Smooth muscle cell of bladder (primary cell): ENCODE measurements at places on chromosomes 2 and 18. TPM values are rescaled to one million over a fixed set of nuclear protein-coding genes. Genes with fewer than 3 reads are reported as not detected.

SULT1C4 gene
- 0.37 TPM in 1 of 2 replicates, not detected in the other for total RNA-seq

ABCG5 gene
- not detected in 2 replicates for total RNA-seq

HOXD3 gene
- total RNA-seq = 0.14 and 0.28 TPM in 2 replicates

CYRIA gene
- 2.8 and 3.7 TPM in 2 replicates for total RNA-seq

DLX2 gene
- not detected in 2 replicates for total RNA-seq

BUB1 gene
- 4.3 and 4.8 TPM in 2 replicates for total RNA-seq

MEIS1 gene
- total RNA-seq = 155 and 304 TPM in 2 replicates

IL1B gene
- 26.3 and 54.3 TPM in 2 replicates for total RNA-seq

VIL1 gene
- total RNA-seq = not detected in 2 replicates

RAB27B gene
- 23.0 and 30.2 TPM in 2 replicates for total RNA-seq

CNNM4 gene
- total RNA-seq = 2.1 and 2.2 TPM in 2 replicates

DSEL gene
- 43.2 and 60.6 TPM in 2 replicates for total RNA-seq

CIB4 gene
- total RNA-seq = not detected in 2 replicates

TMEM163 gene
- total RNA-seq = not detected in 2 replicates

NIFK gene
- 38.5 and 43.9 TPM in 2 replicates for total RNA-seq

DUSP2 gene
- total RNA-seq = 0.28 and 1.8 TPM in 2 replicates

VWA3B gene
- total RNA-seq = under 0.01 and 0.09 TPM in 2 replicates

MYO1B gene
- total RNA-seq = 83.3 and 127 TPM in 2 replicates

FIGN gene
- 0.43 and 0.65 TPM in 2 replicates for total RNA-seq

KCNIP3 gene
- total RNA-seq = 0.57 and 1.0 TPM in 2 replicates

KCNF1 gene
- 0.14 TPM in 1 of 2 replicates, not detected in the other for total RNA-seq

PDE1A gene
- total RNA-seq = 27.2 and 42.4 TPM in 2 replicates

GPR75 gene
- 0.71 and 0.74 TPM in 2 replicates for total RNA-seq

ANKRD30B gene
- under 0.01 and 0.09 TPM in 2 replicates for total RNA-seq

HNMT gene
- total RNA-seq = 84.5 and 172 TPM in 2 replicates

SULT6B1 gene
- total RNA-seq = not detected in 2 replicates

CNGA3 gene
- under 0.01 TPM in 1 of 2 replicates, not detected in the other for total RNA-seq

NR4A2 gene
- 0.09 and 1.00 TPM in 2 replicates for total RNA-seq

C2orf66 gene
- not detected in 2 replicates for total RNA-seq

TMEM127 gene
- total RNA-seq = 11.8 and 17.8 TPM in 2 replicates

ANKRD23 gene
- 1.00 and 1.3 TPM in 2 replicates for total RNA-seq

IL1RN gene
- total RNA-seq = 0.09 and 0.71 TPM in 2 replicates

CRIM1 gene
- 192 and 218 TPM in 2 replicates for total RNA-seq

GCG gene
- total RNA-seq = 0.14 TPM in 1 of 2 replicates, not detected in the other

NETO1 gene
- total RNA-seq = not detected in 2 replicates

KLHL30 gene
- 0.46 and 0.57 TPM in 2 replicates for total RNA-seq

OTX1 gene
- 0.14 and 0.18 TPM in 2 replicates for total RNA-seq

IL1R1 gene
- total RNA-seq = 109 and 193 TPM in 2 replicates

MYCN gene
- not detected in 2 replicates for total RNA-seq

TRIP12 gene
- 213 and 259 TPM in 2 replicates for total RNA-seq

ECEL1 gene
- not detected in 2 replicates for total RNA-seq

PROKR1 gene
- not detected in 2 replicates for total RNA-seq

RAPGEF4 gene
- 0.43 and 1.9 TPM in 2 replicates for total RNA-seq

CGREF1 gene
- total RNA-seq = 7.0 and 8.2 TPM in 2 replicates

SERPINB11 gene
- not detected in 2 replicates for total RNA-seq

CDCA7 gene
- 0.43 and 0.55 TPM in 2 replicates for total RNA-seq

RNF125 gene
- 0.28 TPM in 2 replicates for total RNA-seq
